ENCODE measurements at places on chromosomes 3 and 15.

- DNase-seq: no peak
These were observed 321.4 kb upstream of the DPH6 start for GRCh38 chr15:35867356-35867755.

DNA sequence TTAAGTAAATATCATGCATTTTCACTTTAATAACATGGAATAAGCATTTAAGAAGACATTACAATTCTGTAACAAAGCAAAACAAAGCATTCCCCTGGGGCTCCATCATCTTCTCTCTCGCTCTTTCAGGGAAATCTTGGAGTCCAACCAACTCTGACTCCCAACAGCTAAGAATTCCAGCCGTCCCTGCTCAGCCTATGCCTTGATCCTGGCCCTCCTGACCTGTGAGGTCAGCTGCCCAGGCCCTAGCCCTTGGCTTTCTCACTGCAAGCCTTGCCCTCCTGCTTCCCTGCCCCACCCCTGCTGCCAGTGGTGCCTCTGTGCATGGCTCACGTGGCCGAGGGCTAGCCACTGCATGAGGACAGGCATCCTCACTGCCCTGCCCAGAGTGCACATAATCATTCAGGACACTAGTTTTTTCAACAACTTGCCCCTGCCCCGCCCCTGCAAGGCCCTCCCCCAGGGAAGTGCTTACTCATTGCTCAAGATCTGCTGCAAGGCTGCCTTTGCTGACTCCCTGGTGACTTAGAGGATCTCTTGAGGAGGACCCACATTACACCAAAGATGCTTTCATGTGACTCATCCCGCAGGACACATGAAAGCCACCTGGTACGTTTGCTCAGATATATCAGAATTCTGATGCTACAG lies 37.6 kb downstream of the MTMR10 start:
- no peak for DNase-seq

DNA sequence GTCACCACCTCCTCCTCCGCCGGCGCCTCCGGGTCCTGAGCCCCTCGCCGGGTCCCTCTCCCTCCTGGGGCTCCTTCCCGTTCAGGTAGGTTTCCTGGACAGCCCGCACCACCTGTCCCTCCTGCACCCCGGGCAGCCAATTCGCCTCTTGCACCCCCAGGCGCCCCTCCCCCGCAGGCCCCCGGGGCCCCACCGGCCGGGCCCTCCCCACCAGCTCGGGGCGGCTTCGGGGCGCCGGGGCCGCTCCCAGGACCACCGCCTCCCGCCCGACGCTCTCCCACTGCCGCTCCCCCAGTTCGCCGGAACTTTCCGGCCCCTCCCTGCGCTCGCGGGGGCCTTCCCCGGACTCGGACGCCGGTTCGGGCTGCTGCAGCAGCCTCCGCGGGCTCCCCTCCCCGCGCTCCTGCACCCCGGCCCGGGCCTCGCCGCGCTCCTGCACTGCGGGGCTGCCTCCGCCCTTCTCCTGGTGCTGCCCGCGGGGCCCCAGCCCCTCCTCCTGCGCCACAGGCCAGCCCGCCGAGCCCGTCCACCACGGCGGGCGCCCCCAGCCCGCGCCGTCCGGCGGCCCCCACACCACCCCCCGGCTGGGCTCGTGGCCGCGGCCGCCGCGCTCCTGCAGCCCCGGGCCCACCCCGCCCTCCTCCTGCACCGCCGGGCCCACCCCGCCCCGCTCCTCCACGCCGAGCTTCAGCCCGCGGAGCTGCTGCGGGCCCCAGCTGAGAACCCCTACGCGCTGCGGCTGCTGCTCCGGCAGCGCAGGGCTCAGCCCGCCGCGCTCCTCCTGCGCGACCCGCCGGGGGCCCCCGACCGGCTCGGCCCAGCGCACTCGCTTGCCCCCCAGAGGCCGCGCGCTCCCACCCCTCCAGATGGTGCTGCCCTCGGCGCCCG lies 587 bp upstream of the TNK2 start:
- peak; percentile 19 for DNase-seq

GRCh38 chr3:12708584-12709192 lies 44.8 kb upstream of the RAF1 start:
- DNase-seq: no peak

GRCh38 chr15:66595332-66595731 lies 29.5 kb upstream of the LCTL start:
- DNase-seq: no peak

DNA sequence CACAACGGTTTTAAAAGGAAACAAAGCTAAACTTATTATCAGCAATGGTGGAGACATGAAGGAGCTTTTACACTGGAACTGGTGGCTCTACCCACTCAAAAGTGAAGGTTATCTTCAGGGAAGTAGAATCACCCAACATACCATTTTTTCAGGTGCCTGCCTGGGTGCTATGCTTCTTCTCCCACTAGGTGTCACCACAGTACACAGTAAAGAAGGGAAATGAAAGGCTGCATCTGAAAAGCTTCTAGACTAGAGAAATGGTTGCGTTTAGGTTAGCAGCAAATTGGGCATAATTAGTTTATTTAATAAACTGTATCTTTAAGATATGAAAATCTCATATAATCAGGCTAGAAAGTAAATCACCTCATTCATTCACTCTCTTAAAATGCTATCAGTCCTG lies 47.0 kb upstream of the SELENOK start:
- DNase-seq: no peak

GRCh38 chr3:103367481-103367880 lies 932.7 kb downstream of the ZPLD1 start:
- no peak for DNase-seq

DNA sequence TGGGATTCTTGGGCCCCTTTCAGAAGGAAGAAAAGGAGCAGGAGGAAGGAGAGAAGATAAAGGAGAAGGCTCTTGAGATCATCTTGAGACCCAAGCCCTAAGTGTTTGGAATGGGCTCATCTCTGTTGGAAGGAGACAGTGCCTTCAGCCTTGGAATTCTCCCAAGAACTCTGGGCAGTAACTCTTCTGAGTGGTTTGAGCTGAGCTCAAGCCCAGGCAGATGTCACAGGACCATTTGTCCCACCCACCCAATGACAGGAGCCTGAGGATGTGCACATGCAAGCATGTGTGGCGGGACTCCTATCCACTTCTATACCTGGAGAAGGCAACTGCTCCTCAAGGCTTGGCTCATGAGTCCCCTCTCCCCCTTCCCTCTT lies 14.6 kb upstream of the TMEM40 start:
- DNase-seq: no peak

GRCh38 chr3:127483005-127483641 lies 107.4 kb downstream of the TPRA1 start:
- no peak for DNase-seq

DNA sequence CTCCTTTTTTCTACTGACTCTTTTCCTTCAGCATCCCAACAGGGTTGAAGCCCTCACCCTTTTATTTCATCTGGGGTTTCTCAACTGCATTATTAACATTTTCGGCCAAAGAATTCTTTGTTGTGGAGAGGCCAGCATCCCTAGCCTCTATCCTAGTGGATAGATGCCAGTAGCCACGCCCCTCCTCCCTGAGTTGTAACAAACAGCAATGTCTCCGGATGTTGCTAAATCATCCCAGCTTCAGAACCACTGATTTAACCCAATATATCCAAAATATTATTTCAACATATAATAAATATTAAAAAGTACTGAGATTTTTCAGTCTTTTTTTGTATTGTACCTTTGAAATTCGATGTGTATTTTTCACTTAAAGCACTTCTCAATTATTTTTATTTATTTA lies 2.0 kb upstream of the RNF111 start:
- DNase-seq: no peak

DNA sequence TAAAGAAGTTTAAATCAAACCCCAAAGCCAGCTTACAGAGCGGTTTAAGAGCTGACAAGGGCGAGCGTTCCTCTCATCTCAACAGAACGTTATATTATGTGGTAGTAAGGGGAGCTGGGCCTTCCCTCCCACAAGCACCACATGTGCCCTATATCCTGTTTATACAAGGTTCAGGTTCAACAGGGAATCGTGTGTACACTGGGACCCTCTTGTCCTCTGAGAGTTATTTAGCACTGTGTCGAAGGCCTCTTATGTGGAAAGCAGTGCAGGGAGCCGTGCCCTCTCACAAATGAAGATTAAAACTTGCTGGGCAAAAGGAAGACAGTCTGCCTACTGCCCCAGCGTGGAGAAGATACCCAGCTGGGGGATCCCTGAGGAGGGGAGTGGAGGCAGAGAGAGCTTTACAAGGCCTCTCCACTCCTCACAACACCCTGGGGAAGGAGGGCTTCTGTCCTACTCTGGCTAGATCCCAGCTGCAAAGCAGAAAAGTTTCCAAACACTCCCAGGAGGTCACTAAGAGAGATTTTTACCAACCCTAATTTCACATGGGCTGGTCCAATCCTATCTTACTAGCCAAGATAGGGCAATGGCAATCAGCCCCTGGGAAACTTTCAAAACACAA lies 2.9 kb downstream of the TLE3 start:
- DNase-seq: no peak

DNA sequence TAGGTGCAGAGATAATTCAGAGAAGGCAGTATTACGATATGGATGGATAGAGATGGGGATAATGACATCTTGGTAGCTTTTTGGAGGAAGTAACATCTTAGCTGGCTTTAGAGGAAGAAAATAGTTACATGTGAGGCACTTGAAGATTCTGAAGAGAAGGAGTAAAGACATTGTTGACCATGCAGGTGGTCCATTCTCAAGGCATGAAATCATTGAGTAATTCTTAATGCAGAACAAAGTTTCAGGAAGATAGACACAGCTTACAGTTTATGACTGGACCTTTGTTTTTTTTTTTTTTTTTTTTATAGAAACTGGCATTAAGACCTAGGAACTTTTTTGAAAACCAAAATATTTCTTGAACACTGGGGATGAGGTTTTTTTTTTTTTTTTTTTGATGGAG lies 28.2 kb downstream of the MBNL1 start:
- DNase-seq: no peak

GRCh38 chr15:67120839-67121643 lies 55.6 kb downstream of the SMAD3 start:
- peak; percentile 74 for DNase-seq

DNA sequence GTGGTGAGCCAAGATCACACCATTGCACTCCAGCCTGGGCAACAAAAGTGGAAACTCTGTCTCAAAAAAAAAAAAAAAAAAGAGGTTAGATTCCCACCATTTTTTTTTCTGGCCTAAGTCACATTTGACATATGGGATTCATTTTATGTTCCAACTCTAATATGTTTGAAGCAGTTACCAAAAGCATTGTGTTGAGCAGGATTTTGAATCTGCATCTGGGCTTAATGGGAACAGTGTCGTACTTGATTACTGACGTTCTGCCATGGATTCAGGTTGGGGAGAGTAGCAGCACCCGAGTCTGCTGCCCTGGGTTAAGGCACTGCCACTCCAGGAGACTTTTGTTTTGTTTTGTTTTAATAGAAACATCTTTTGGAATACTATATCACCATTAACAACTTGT lies 348.7 kb upstream of the TBL1XR1 start:
- no peak for DNase-seq

DNA sequence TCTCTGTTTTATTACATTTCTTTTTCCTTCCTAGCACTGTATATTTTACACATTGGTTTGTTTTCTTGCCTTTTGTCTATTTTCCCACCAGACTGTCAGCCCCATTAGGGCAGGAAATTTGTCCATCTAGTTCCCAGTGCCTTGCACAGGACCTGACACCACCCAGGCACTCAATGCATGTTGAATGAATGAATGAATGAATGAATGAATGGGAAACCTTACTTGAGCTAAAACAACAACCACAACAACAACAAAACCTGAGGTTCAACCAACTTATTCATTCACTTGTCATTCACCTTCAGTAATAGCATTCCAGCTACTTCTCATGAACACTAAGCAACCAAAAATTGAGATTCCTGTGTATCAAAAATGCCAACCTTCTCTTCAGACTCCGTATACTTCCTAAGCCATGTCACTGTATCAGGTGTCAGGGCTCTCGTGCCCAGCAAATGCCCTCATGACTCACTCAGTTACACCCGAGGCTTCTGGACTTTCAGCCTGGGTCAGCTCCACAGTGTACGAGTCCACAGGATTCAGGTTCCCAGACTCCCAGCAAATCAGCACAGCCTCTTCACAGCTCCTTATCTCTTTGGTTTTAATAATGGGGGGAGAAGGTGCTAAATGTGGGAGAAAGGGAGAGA lies 37.3 kb downstream of the FSD2 start:
- DNase-seq: no peak

DNA sequence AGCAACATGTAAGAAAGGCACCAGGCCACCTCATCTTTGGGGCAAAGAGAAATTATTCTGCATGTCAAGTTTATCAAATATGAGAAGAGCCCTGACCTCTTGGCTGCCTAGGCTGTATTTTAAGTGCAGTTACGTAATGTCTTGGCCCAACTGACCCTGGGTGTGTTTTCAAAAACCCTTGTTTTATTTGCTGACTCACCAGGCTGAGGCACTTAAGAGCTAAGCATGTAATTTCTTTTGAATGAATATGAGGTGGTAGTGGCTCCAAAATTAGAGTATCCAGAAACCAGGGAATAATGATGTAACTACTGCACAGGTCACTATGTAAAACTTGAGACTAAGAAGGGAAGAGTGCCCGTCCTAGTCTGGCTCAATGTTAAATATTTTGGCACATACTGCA lies 24.3 kb downstream of the PGPEP1L start:
- DNase-seq: no peak

GRCh38 chr3:169218314-169218983 lies 445.1 kb downstream of the MECOM start:
- no peak for DNase-seq

DNA sequence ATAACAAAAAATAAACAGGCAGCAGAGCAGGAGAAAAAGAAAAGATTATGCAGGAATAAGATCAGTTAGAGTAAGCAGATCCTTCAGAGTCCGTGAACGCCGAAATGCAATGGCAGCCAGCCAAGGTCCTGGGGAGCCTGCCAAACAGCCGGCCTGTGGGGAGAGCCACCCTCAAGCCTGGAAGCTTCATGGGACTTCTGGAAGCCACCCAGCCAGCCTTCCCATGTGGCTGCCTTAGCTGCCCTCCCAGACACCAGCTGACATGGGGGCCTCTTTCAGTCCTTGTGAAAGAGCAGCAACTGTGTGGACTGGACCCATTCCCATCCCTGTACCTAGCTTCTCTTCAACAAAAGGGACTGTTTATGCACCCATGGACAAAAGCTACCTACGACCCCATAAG lies 64.9 kb upstream of the RAD18 start:
- no peak for DNase-seq

DNA sequence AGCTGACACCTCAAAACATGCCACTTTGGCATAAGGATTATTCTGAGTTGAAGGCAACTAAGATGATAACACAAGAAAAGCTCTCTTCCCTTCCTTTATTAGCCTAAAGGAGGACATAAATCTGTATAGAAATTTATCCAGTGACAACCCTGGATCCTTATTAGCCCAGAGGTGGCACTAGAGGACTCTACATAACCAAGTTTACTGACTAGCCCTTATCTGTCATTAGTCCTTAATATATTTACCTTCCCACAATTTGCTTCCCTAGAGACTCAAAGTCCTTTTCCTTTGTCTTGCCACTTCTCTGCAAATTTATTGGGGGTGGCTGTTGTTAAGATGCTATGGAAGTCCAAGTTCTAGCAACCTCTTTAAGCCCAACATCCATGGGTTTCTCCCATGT lies 26.7 kb downstream of the CEP70 start:
- DNase-seq: no peak

GRCh38 chr15:100005715-100006114 lies 272.5 kb upstream of the LYSMD4 start:
- no peak for DNase-seq
